ENCODE measurements at places on chromosomes 6 and 20.

DNA sequence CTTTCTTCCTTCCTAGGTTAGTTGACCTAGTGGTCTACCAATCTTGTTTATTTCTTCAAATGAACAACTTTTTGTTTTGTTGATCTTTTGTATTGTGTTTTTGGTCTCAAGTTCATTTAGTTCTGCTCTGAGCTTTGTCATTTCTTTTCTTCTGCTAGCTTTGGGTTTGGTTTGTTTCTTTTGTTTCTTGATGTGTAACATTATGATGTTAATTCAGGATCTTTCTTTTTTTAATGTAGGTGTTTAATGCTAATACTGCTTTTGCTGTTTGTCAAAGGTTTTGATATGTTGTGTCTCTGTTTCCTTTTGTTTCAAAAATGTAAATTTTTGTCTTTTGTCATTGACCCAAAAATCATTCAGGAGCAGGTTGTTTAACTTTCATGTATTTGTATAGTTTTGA is 65.7 kb downstream of the ZC2HC1B start:
- DNase-seq = no peak

GRCh38 chr6:16789329-16790038 is 28.2 kb upstream of the ATXN1 start:
- DNase-seq = no peak

DNA sequence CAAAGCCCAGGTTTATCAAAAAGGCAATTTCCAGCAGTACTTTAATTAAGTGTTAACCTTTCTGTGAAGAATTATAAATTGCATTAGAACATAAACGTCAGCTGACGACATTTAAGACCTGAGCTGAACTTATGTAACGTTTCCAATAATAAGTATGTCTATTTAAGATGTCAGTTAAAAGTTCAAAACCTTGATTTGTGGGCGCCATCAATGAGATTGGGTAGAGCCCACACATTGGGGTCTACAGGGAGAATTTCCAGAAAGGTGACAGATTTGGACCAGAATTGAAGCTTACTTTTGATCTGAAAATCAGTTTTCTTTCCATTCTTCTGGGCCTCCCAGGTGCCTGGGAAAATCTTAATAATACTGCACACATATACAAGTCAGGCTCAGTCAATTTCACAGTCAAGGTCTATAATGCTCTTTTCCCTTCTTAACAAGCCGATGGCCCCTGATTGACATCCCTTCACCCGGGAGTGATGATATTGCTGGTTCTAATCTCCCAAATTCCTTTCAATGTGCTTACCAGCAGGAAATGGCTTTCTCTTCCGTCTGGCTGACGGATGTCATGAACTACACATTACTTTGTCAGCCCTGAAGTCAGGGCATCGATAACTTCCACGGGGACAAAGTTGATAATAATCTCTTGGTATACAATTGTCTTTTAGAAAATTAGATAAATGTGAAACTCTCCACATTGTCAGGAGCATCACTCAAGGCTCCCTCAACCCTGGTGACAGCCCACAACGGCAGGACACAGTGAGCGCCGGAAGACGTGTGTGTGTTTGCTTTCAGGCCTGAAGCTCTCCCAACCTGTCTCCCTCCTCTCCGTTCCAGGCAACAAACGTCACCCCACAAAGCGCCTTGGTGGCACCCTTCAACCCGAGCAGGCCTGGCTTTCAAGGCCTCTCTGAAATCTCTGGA is 396.5 kb upstream of the CNR1 start:
- DNase-seq = no peak

GRCh38 chr6:65786815-65787214 is 79.8 kb upstream of the EYS start:
- no peak for DNase-seq

GRCh38 chr6:70857387-70858077 is 99.3 kb downstream of the B3GAT2 start:
- no peak for DNase-seq

GRCh38 chr6:140252099-140252498 is 877.7 kb upstream of the CITED2 start:
- no peak for DNase-seq

DNA sequence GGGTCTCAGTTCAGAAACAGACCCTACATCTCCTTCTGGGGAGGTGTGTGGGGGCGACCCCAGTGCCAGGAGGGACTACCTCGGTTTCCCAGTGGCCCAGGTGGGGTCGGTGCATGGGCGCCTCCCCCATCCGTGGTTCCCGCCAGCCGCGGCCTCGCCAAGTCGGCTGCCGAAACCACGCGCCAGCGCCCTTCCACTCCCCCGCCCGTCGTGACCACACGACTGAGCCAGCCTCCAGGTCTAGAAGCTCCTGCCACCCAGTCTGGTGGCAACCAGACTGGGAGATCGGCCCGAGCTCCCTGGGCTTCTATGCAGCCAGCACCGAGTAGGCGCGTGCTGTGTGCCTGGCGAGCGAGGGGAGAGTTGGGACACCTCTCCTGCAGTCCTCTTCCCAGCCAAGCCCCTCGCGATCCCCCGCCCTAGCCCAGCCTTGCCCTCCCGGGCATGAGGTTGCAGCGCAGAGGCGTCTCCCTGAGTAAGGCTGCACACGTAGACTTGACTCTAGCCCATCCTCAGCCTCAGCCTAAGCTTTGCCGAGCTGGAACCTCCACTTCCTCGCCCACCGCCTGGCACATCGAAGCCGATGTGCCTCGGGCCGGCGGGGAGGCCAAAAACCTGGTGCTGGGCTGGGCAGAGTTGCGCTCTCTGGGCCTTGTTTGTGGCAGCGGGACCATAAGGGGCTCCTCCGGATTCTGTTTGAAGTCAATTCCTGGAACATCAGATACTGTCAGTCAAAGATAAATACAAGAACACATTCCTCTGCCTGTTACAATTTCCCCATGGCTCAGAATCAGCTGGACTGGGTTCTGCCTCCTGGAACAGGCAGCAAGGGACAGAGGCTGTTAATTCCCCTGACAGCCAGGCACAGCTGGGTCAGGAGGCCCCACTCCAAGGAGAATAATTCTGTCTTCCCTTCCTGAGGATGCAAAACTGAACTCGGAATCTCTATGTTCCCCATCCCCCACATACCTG is 1.5 kb upstream of the CPNE5 start:
- DNase-seq = no peak

GRCh38 chr6:68778356-68779020 is 143.4 kb downstream of the ADGRB3 start:
- DNase-seq = no peak

GRCh38 chr6:159445351-159445750 is 247.7 kb downstream of the SOD2 start:
- DNase-seq = no peak

- no peak for DNase-seq
These were observed 226.3 kb downstream of the RNF144B start for GRCh38 chr6:18613319-18613925.

Measured in HCT116 (cell line).